ENCODE measurements at places on chromosomes 11 and 22.
A peak's percentile ranks its signal among the peaks of the same experiment; 100 is the strongest.

GRCh38 chr22:19596680-19597398 lies 72.6 kb upstream of the CLDN5 start:
- DNase-seq = no peak

GRCh38 chr22:45980761-45981160 lies 3.8 kb upstream of the WNT7B start:
- DNase-seq = no peak

GRCh38 chr22:48138855-48139254 lies 1376.4 kb downstream of the TBC1D22A start:
- no peak for DNase-seq

DNA sequence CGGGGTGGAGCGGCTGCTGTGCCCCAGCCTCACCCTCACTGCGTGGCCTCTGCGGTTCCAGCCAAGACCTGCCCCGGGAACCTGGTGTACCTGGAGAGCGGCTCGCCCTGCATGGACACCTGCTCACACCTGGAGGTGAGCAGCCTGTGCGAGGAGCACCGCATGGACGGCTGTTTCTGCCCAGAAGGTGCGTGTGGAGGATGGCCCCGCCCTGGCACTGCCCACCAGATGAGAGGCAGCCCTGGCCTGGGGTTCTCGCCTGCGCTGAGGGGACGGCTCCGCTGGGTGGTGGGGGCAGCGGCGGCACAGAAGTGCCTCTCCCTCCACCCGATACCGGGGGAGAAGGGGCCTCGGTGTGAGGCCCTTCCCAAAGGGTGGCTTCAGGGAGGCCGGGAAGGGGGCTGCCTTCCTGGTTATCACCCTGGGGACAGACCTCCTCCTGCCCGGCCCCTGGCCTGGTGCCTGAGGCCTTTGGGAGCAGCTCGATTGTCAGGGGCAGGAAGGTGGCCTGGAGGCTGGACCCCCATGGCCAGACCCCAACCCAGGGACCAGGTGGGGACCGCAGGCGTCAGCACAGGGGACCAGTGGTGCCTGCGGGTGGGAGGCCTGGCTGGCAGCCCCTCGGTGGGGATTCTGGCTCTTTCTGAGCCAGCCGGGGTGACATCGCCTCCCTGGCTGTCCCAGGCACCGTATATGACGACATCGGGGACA lies 7.1 kb downstream of the MUC2 start:
- no peak for DNase-seq

DNA sequence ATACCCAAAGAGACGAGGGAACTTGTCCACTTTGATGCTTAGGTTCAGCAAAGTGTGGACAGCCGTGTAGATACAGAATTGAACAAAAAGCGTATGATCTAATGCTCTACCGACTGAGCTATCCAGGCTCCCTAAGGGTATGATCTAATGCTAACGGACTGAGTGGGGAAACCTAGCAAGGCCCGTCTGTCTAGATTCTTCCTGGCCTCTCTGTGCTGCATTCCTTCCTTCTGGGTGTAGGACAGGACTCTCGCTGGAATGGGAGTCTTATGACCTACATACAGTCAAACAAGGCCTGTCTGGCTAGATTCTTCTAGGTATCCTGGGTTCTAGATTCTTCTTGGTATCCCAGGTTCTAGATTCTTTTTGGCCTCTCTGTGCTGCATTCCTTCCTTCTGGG lies 8.4 kb upstream of the SLC15A3 start:
- DNase-seq = no peak

DNA sequence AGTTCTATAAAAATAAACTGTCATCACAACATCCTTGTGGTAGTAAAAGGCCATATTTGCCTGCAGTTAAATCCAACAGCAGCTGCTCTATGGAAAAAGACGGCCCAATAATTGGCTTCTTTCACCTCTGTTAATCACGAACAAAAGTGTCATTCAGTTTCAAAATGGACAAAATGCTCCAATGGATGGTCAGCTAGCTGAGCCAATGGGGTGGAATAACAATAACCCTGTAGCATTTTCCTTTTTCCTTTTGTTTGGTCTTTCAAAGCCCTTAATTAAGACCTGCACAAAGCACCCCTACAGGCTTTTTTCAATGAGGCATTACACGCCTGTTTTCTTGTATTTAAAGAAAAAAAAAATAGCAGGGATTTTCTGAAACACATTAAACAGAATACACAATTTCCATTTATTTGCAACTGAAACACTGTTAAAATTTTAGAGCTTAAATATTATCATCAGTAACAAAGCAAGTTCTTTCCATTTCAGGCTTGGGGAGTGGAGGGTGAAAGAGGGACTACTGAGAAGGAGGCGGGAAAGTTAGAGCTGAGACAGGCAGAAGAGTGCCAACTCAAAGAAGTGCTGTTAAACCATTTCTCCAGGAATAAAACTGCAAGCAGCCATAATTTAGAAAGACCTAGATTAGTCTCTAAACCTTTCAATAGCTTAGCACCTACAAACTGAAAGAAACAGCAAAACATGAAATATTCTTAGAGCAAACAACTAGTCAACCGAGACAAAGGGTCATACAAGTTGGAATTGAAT lies 28.7 kb downstream of the LGR4 start:
- DNase-seq = peak; percentile 88

GRCh38 chr11:29486301-29486700 lies 530.5 kb downstream of the KCNA4 start:
- peak; percentile 66 for DNase-seq

DNA sequence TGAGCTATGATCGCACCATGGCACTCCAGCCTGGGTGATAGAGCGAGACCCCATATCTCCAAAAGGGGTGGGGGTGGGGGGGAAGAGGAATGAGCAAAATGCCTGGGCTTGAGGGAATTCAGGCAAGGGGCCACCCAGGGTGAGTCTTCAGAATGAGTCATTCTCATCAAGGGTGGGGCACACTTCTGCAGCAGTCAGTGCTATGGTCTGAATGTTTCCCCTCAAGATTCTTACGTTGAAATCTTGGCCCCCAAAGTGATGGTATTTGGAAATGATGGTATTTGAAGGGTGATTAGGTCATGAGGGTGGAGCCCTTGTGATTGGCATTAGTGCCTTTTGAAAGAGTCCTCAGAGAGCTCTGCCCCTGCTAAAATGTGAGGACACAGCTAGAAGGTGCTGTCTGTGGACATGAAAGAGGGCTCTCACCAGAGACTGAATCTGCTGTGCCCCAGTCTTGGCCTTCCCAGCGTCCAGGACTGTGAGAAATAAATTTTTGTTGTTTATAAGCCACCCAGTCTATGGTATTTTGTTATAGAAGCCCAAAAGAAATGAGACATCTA lies 86.4 kb upstream of the THY1 start:
- DNase-seq = no peak

GRCh38 chr11:12182302-12182675 lies 71.9 kb downstream of the MICAL2 start:
- no peak for DNase-seq

DNA sequence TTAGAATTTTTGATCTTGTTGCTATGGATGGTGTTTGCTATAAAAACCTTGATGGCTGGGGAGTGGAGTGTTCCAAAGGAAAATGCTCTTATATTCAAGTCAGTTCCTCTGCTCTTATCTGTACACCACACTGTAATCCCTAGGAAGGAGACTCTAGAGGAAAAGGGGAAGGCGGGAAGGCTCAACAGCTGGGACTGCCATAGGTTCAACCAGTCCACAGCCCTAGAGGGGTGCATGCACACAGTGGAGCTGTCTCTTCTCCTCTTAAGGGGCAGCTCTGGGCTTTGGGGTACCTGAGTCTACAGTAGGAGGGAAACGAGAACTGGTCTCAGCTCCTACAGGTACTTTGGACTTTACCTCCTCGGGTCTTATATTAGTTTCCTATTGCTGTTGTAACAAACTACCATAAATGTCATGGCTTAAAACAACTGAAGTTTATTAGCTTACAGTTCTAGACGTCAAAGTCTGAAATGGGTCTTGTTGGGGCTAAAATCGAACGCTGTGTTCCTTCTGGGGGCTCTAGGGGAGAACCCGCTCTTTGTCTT lies 77.2 kb upstream of the ZBED5 start:
- no peak for DNase-seq

DNA sequence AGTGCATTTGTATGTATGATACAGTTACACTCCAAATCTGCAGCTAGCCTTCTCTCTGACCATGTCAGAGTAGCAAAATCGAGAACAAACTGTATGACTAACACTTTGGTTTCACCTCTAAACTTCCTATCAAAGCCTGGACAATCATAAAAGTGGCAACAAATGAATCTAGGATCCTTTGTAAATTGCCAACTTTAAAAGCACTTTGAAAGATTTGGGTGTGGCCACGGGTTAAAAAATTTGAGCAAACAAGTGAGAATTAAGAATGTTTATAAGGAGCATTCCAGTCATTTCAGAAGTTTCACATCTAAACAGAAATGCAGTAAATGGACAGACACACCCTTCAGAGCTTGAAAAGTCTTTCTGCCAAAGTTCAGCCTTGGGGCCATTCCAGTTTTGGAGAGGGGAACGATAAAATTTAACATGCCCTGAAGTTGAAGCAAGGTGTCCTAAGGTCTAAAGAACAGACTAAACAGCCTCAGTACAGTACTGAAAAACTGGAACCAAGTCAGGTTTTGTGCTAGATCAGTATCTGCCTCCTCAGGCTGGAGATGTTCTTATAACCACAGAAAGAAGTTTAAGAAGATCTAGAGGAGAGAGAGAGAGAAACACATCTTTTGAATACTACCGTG lies 181.9 kb upstream of the BDNF start:
- no peak for DNase-seq

- DNase-seq = no peak
Observed at GRCh38 chr11:71454470-71455113, 1.6 kb downstream of the NADSYN1 start.

DNA sequence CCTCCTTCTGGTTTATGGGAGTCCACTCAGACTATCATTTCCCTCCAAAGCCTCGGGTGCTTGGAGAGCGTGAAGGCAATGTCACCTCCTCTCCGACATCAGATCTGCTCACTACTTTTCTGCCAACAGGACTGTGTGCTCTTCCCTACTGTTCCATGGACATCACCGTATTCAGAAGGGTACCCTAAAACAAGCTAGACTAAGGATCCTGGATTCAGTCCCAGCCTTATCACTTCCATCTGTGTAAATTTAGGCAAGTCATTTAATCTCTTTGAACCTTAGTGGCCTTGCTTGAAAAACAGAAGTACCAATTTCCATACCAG lies 78.2 kb downstream of the KCNC1 start:
- no peak for DNase-seq

DNA sequence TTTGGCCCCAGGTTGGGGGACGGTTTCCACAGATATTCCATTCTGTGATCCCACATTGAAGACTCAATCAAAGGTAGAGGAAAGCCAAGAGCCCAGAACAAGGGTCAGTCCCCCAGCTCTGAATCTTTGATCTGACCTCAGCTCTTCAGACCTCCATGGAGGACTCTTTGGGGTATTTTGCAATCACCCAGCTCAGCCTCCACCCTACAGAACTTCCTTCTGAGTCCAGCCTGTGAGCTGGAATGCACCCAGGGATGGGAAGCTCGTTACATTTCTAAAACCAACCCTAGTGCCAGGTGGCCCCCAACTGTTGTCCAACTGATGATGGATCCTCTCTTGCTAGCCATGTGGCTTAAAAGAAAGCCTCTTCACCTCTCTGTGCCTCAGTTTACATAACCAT lies 335.3 kb downstream of the MN1 start:
- no peak for DNase-seq

GRCh38 chr11:31804312-31805036 lies 6.6 kb downstream of the PAX6 start:
- DNase-seq = no peak

DNA sequence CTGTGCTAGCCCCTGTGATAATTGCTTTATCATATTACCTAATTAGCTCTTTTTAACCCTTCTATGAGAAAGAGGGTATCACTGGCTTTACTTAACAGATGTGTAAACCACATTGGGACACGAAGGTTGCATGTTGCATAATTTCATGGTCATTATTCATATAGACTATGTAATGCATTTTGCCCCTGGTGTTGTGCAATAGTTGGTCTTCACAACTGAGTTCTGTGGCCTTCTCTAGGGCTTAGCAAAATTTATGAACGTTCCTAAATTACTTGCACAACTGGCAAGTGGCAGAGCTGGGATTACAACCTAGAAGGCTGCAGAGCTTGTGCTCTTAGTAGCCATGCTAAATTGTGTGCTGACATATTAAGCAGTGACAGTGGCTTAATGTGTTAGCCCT lies 34.6 kb upstream of the PDGFD start:
- DNase-seq = no peak

GRCh38 chr11:13054278-13054677 lies 45.2 kb downstream of the RASSF10 start:
- no peak for DNase-seq

- no peak for DNase-seq
Observed at GRCh38 chr11:112828421-112828820, 132.8 kb upstream of the NCAM1 start.

Measured in putamen (tissue), 1 donor.